ENCODE measurements at places on chromosomes 6 and 20.

- no peak for DNase-seq
Measured at GRCh38 chr6:57035549-57035948, 10.9 kb upstream of the KIAA1586 start.

DNA sequence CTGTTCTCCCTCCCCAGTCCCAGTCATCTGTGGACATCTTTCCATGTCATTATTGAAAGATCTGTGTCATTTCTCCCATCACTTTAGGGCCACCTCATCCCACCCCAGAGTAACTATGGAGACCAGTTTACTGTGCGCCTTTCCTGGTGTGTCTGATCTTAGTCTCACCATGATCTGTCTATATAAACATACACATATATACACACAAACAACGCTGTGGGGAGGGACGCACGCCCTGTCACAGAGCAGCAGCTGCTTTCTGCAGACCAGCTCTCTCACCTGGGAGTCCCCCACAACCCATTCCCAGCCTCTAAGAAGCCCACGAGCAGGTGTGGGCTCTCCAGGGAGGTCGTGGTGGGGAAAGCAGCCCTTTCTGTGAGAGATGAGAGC is 68.1 kb upstream of the TOX2 start:
- DNase-seq = no peak

DNA sequence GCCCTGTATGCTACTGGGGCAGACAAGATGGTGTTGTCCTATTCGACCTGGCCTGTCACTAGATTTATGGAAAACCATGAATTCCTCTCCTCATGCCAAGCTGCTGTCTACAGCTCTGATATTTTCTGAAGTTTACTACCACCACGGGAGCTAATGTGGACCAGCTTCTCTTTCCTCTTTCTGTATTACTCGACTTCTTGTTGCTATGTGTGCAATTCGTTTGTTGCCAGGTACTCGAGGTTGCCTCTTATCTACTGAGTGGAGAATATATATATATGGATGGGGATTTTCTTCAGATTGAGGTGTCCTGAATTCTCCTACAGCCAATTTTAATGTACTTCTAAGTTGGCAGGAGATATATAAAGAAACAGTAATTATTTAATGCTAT is 34.7 kb downstream of the MAN1A1 start:
- DNase-seq = no peak

DNA sequence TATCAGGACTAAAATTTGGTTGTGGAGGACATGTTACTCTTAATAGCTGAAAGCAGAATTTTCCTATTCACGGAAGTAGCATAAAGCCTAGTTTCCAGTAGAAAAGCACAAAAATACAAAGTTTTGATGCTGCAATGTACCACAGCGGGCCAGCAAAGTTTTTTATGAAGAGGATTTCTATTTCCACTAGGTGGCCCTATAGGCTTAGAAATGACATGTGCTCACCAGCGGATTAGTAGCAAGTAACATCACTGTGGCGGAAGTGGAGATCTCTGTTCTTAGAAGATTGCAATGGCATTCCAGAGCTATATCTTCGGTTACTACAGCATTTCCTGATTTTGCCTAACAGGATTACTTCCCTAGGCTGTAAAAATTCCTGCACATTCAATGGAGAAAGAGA is 1219.0 kb upstream of the EYS start:
- no peak for DNase-seq

DNA sequence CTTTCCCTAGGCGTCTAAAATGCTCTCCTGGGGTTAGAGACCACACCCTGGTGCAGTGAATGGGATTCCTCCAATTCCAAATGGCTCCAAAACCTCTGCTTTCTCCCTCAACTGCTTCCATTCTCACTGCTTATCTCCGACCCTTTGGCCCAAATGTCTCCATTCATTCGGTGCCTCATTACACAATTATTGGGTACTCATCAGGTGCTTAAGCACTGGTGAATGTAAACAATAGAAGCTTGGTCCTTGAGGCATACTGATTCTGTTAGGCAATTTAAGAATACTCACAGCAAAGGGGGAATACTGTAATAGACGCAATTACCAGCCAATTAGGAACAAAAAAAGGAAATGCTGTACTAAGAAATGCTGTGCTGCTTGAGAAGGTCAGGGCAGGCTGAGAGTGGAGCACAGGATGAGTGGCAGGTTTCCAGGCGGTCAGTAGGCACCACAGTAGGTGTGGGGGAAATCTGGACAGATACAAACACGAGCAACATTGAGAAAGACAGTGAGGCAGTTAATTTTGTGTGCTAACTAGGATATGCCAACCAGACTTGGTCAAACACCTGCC is 23.0 kb downstream of the GMDS start:
- DNase-seq = no peak

- DNase-seq = no peak
Measured at GRCh38 chr6:90086517-90086916, 192.2 kb downstream of the GJA10 start.

GRCh38 chr20:59526242-59527225 is 77.8 kb upstream of the PHACTR3 start:
- no peak for DNase-seq

DNA sequence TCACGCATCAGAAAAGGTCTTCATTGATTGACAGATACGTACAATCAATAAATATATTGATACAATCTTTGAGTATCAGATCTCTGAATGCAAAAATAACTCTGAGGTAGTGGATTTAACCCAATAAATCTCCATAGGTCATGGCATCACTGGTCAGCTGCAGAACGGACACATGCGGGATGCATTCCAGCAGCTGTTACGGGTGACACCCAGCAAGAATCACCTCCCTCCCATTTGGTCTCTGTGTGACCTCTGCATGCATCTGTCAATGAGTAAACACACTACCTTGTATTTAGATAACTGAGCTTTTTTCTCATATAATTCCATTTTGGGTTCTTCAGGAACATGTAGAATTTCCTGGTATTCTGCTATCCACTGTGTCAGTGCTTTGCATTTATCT is 285.4 kb downstream of the SYNE1 start:
- DNase-seq = no peak

GRCh38 chr6:134830940-134831339 is 119.0 kb downstream of the ALDH8A1 start:
- DNase-seq = no peak

GRCh38 chr6:125453516-125453915 is 151.7 kb upstream of the HDDC2 start:
- DNase-seq = no peak

DNA sequence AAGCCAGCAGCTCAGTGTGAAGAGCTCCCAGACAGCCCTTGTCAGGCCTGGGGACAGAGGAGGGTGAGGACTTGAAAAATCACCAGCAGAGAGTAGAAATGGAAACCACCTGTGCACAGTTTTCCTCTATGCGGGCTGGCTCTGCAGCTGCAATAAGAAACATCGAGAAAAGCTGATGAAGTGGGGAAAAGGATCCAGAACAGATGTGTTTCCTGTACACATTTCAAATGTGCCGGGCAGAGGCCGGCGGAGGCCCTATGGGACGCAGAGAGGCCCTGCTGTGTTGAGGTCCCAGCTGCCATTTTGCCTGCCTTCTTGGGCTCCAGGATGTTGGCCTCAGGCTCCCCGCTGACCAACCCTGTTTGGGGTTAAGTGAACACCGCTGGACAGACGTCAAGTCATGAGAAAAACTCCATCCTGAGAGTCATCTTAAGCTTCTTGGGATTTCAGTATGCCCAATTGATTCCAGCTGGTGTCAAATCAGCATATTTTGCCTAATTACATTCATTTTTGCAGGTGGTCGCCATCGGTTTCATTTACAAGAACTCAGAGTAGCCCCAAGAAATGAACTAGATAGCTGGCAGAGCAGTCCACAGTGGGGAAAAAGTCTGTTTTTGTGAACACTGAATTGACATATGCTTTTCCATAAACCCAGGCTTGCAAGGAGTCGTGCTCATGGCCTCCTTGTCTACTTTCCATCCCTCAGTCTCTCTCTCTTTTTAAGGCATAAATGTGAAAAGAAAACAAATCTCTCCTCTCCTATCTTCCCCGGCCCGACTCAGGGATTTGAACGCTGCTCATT is 150.4 kb upstream of the PHACTR3 start:
- no peak for DNase-seq

GRCh38 chr6:169051371-169051770 is 202.3 kb downstream of the THBS2 start:
- no peak for DNase-seq

DNA sequence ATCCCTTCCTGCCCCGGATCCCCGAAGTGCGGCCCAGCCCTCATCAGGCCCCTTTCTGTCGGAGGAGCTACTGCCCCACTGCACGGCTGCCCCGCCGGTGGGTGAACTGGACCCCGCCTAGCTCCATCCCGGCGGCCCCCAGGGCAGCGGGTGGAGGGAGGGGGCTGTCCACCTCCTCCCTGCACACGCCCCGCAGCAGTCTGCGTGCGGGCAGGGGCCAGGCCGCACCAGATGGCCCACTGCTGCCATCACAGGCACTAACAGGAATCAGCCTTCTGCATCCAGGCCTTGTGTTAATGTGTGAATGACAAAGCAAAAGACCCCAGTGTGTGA is 54.9 kb upstream of the UNC93A start:
- DNase-seq = no peak

DNA sequence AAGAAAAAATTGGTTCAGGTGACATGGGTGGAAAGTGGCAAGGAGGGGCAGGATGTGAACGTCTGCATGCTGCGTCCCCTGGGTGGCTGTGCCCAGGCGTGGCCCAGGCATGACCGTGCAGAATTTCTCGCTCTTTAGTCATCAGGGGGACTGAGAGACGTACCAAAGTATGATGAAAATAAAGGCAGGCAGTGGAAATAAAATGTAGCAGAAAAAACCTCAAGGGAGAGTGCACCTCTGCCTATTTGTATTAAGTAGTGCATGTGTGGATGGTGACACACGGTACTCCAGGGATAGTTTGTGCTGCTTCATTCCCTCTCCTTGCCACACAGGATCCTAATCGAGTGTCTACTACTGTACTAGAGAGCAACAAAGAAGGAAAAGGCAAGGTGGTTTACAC is 81.1 kb downstream of the ATP9A start:
- DNase-seq = no peak

DNA sequence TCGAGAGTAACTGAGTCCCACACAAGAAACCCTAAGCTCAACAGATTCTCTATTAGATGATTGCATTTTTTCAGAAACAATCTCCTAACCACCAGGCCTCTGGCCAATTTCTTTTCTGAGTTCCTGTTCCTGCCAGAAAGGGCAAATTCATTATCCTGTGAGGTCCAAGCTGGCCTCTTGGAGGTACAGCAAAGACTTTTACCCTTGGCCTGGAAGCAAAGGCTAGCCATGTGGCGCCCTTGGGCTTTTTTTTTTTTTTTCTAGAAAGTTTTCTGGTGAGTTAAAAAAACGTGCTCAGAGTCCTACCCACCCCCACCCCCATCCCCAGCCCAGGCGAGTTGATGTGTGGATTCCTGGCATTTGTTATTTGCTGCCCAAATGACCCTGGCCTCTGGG is 59.0 kb upstream of the EEF1A1 start:
- no peak for DNase-seq

- DNase-seq = no peak
Measured at GRCh38 chr20:63087236-63087871, 80.6 kb upstream of the BHLHE23 start.

DNA sequence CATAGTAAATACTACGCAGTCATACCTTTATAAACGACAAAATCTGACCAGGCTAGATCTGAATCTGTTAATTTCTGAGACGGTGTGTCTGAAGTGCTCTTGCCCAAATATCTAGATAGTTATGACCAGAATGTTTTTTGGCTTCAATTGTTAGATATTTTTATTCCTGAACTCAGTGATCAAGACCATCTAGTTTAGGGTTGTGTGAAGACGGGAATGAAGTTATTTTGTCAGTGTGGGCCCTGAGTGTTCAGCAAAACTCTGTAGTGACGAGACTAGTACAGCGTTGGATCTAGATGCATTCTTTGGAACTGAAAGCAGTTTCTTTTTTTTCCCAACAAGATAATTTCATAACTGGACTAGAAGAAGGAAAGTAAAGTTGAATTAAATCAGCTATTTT is 3.1 kb downstream of the STXBP5 start:
- DNase-seq = no peak

GRCh38 chr6:168136001-168136400 is 57.0 kb upstream of the FRMD1 start:
- no peak for DNase-seq

All from activated CD4-positive, CD25-positive, alpha-beta regulatory T cell (primary cell).